Stimulated activated CD8-positive, alpha-beta memory T cell treated with anti-CD3 and anti-CD28 coated beads, Interleukin-15, amount 100 ng/mL, for 48 hours (primary cell): ENCODE measurements at places on chromosomes 2 and 18.

DNA sequence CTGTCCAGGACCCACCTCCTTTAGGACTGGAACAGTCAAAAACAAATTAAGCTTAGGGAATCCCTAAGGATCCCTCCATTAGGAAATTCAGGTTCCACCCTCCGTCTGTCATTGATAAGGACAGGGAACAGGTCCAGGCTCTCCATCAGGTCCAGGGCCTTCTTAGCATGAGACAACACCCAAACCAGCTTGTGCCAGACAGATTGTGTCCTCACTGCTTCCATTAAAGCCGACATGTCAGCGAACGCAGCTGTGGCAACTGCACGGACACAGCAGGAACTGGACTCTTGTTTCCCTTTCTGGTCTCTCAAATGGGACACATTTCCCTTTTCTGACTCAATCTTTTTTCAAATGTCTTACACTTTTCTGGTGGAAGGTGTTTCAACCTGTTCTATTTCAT lies 81.4 kb downstream of the BCL11A start:
- no peak for DNase-seq

GRCh38 chr2:44093970-44094369 lies 74.7 kb upstream of the PPM1B start:
- DNase-seq = no peak

DNA sequence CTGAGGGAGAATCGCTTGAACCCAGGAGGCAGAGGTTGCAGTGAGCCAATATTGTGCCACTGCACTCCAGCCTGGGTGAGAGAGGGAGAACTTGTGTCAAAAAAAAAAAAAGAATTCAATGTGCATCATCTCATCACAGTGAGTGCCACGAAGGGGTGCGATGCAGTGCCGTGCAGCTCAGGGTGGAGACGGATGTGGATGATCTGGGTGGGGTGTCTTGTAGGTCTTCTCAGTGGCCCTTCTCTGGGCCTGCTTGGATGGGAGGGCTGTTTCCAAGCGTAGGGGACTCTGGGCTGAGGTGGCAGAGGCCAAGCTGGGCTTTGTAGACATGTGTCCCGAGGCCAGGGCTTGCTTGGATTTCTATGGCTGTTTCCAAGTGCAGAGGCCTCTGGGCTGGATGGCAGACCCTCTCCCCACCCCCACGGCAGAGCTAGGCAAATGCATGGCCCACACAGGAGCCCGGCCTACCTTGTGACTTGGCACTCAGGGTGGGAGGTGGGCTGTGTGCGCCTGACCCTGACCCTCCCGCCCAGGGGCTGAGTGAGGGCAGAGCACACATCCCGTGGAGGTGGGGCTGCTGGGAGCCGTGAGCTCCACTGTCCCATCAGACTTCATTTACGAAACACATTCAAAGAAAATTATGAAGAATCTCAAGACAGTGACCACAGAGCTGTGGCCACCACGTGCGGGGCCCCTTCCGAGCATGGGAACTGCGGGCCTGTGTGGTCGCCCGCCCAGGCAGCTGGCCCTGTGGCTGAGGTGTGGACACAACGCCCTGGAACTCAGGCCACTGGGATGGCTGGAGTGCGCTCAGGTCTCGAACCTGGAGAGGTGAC lies 76.4 kb downstream of the ASB1 start:
- DNase-seq = no peak

GRCh38 chr2:150134223-150134857 lies 353.1 kb downstream of the RND3 start:
- no peak for DNase-seq

DNA sequence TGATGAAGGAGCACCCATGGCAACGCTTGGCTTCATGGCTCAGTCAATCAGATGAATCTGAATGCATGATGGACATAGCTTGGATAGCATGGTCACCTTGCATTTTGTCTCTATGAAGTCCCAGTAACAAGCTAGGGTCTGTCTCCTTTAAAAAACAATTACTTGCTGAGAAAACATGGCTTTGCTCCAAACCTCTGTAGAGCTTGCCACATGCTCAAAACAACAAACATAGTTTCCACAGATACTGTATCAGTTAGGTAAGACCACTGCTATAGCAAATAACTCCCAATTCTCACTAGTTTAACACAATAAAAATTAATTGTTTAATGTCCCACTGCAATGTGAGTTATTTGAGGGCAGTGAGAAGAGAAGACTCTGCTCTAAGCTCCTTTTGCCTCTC lies 401.0 kb downstream of the IRS1 start:
- no peak for DNase-seq

GRCh38 chr2:224222291-224222690 lies 179.6 kb downstream of the FAM124B start:
- no peak for DNase-seq

- DNase-seq = no peak
Measured at GRCh38 chr2:97992836-97993825, 2.6 kb downstream of the TMEM131 start.

- no peak for DNase-seq
Measured at GRCh38 chr18:63175264-63175663, 144.3 kb downstream of the BCL2 start.

DNA sequence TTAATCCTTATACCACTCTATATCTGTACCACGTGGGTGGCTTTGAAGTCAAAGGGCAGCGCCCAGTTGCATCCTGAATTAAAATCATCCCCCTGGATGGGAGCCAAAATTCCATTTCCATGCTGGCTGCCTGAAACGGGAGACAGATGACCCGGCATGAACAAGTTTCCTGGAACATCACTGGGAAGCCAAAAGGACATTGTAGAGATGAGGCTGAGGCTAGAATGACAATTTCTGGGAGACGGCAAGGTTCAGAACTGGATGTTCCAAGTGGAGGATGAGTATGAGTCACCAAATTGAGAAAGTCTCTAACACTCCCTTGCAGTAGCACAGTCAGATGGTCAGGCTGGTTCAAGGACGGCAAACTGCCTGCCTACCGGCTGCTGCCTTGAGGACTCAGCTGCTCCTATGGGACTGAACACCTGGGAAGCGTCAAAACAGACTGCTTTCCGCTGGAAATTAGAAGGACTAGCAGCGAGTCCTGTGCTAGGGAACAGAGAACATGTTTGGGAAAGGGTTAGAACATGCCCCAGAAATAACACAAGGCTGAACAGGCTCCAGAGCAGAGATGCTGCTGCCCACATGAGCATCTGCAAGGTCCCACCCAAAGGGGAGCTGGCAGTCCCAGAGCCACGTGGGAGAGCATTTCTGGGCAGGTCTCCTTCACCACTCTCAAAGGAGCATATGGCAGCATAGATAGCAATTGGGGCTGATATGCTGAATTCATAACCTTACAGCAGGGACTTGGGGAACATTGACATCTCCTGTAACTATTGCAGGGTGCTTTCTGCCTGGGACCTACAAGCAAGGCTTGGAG lies 32.0 kb downstream of the YPEL5 start:
- no peak for DNase-seq

DNA sequence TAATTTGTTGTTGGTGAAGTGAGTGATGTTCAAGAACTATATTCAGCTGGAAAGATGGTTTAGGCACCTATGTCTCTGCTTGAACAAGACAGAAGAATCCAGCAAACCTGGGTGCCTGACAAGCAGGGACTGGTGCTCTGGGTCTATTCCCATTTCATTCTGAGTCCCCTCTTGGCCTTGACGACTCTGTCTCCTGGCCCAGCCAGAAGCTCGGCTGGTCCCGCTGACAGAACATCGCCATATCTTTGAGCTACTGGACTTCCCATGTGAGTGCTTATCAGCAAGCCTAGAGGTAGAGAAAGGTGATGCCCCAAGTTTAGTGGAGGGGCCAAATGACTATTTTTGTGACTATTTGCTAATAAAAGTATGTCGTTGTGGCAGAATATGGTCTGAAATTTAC lies 48.2 kb downstream of the SDC1 start:
- DNase-seq = no peak

DNA sequence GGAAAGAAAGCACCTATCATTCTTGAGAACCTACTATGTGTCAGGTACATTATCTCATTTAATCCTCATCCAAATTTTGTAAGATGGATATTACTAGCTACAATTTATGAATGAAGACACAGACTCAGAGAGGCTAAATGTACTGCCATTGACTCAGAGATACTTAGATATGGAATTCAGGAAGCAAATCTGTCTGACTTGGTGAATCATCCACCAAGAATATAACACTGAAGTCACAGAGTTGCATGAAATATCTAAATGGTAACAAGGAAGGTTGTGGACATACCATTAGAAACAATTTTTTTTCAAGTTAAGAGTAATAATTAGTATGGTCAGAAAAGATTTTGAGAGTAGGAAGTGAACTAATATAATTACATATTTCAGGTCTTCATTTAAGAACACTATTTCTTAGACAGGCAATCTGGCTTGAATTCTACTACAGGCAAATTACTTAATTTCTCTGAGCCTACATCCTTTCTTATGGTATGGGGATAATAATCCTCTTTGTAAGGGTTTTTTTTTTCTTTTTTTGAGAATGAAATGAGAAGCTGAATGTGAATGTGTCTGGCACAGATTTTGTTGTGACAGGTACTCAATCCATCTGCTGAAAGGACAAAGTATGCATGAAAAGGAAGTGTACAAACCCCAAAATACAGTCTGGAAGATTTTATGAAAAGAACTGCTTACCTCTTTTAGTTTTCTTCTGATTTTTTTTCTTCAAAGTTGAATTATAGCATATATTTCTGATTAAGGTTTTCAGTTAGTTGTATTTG lies 14.8 kb upstream of the C2orf66 start:
- DNase-seq = no peak

DNA sequence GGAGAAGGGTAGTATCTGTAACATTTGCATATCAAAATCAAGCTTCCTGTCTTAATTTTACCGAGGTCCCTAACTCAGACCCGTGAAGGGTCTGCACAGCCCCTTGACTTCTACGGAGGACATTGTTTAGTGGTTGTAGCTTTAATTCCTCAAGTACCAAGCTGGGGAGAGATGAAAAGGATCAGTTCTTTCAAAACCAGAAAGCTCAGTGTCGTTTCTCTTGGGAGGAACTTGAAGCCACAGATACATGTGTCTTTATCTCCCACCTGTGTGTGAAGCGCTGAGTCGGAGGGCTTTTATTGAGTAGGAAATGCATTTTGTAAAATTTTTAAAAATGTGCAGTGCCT lies 263.6 kb downstream of the GBX2 start:
- no peak for DNase-seq

DNA sequence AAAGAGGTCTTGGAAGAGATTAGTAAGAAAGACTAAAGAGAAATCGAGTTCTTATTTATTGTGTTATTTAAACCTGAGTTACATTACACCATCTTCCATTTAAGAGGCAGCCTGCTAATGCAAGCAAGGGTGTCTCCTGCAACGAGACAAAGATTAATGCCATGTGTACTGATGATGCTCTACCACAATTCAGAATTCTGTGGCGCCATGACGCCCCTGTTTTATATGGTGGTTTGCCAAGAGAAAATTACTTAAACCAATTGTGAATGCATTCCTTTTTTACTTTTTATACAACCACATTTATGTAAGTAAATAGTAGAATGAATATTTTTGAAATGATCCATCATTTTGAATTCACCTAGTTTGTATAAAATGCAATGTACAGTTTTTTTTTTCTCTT lies 356.1 kb upstream of the ZEB2 start:
- no peak for DNase-seq
